ENCODE measurements at places on chromosomes 4 and X.

GRCh38 chrX:71998836-71999509, 88.3 kb downstream of the NHSL2 start:
- no peak for DNase-seq

GRCh38 chrX:153635788-153636668, 11.0 kb upstream of the DUSP9 start:
- no peak for DNase-seq

DNA sequence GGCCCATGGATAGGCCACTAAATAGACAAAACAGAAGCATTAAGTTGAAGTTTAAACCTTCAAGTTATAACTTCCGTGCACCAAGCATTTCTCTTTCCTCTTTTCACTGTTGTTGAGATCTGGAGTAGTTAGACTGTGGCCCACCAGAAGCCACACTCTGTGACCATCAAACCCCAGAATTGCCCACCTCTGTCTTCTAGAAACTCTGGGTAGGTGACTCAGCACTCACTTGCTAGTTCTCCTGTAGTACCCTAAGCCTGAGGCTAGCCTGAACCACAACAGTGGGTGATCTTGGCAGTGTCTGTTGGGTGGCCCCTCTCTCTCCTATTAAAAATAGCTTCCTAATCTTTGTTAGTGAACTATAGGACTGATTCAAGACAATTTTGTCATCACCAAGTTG, 24.6 kb upstream of the CD40LG start:
- DNase-seq, result no peak

GRCh38 chr4:21543514-21543913, 405.1 kb downstream of the KCNIP4 start:
- no peak for DNase-seq

DNA sequence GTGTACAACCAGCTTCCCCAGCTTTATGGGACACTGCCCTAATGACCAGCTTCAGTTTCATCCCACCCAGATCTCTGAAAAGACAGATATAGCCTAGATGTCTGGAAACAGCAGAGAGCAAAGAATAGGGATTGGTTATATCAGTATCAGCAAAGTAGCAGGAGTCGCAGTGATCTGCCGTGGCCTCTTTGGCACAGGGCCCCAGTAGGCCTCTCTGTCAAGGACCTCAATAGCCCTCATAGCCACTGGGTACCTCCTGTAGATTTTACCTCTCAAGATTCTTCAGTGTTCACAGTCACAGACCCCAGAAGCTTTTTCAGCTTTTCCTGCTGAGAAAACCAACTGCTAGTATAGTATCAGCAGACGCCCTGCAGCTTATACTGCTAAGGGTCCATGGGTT, 104.6 kb downstream of the ARHGEF9 start:
- DNase-seq, result no peak

DNA sequence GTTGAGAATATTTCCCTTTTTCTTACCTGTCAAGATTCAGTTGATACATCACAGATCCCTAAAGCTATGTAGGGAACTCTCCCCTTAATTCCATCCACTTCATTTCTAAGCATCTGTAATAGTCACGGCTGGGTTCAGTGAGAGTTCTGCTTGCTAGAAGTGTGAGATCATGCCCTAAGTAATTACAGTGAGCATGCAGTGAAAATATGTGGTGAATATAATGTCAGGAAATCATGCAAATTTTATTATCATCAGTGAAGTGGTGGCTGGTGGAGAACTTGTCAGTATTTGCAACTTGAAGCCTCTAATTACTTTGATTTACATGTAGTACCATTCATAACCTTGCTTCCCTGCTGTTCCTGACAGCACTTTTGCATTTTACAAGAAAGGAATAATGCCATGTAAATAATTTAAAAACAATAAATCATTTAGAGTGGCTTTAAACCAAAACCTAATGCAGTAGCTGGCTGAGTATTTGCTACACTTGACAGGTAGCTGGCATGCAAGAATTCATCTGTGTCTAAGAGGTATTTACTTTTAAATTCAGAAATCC, 28.3 kb upstream of the CFAP299 start:
- DNase-seq, result no peak

DNA sequence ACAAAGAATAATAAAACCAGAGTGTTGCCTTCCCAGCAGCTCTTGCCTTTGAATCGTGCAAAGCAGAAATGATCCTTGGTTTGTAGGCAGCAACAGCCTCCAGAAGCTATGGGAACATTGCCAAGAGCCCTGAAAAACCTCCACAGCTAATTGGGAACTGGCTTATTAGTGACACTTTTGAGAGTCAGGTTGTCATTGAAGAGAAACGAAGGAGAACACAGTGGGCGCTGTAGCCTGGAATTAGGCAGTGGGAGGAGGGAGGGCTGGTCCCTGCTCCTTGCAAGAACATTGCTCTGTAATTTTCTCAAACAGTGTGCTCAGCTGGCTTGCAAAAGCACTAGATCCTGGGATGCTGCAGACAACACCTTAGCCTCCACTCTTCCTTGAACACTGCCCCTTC, 331.5 kb upstream of the EMCN start:
- DNase-seq, result peak; percentile 21

DNA sequence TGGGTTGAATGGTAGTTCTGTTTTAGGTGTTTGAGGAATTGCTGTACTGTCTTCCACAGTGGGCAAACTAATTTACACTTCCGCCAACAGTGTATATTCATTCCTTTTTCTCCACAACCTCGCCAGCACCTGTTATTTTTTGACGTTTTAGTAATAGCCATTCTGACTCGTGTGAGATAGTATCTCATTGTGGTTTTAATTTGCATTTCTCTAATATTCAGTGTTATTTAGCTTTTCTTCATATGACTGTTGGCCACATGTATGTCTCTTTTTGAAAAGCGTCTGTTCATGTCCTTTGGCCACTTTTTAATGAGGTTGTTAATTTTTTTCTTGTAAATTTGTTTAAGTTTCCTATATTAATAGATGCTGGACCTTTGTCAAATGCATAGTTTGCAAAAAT, 26.9 kb upstream of the WDR17 start:
- no peak for DNase-seq

DNA sequence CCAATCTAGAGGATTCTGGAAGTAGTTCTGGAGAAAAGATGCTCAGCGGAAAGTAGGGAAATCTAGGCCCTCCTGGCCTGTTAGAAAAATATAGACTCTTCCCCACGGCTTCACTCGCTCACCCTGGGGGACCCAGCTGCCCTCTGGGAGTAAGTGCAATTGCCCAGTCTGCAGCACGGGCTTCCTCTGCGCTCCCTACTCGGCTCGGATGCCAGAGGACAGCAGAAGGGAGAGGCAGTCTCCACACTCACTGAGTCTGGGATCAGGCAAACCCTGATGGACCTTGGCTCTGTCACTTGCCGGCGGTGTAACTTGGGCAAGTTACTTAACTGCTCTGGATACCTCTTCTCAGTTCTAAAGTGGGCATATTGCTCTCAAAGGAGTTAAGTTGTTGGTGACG, 2.1 kb downstream of the SHISA3 start:
- no peak for DNase-seq
